ENCODE measurements at places on chromosomes 5 and 9.

DNA sequence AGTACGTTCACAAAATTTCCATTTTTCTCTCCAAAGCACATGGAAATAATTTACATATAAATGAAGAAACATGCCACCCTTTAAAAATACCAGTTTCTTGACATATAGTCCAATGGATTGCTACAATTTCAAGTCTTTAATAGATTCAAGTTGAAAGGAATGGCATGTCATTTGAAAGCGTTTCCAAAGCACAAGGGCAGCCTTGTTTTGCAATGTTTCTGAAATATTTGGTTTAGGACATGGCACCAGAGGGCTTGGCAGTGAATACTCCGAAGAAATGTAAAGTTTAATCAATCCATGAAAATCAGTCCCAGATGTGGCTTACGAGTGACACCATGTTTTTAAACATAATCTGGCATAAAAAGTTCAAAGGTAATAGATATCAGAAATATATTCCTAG lies 333.7 kb downstream of the PDE4D start:
- no peak for DNase-seq

DNA sequence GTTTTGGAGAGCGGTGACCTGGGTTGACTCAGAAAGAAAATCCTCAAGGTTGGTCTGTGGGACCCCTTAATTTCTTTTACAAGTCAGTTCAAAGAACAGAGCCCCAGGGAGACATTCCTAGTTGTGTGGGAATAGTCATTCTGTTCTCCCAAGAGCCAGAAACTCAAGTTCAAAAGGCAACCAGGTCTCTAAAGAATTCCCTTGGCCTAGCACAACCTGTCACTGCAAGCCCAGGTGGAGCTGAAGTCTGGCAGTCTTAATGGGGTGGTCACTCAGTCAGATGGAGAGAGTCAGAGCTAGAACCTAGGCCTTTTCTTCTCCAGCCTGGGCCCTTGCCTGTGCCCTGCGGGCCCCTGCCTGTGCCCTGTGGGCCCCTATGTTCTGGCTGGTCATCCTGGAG lies 37.5 kb upstream of the CDKN2AIPNL start:
- DNase-seq: no peak

GRCh38 chr9:10704720-10705119 lies 91.9 kb upstream of the PTPRD start:
- no peak for DNase-seq

- DNase-seq: peak; percentile 18
Measured at GRCh38 chr9:117772960-117773359, 68.8 kb downstream of the TLR4 start.

DNA sequence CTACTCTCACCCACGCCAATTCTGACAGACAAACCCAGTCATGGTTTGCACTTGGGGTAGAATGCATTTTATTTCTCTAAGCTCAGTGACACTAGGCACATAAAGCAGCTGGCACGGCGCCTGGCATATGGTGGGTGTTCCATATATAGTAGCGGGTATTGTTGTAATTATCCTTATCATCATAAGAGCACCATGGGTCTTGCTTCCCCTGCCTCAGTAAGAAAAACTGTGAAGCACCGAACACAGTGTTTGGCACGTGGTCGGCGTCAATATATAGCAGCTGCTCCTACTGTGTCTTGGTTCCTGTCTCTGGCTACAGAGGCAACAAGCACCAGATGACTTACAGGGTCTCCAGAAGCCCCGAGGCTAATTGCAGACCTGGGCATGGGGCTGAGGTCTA lies 194.1 kb upstream of the PANK3 start:
- DNase-seq: no peak

DNA sequence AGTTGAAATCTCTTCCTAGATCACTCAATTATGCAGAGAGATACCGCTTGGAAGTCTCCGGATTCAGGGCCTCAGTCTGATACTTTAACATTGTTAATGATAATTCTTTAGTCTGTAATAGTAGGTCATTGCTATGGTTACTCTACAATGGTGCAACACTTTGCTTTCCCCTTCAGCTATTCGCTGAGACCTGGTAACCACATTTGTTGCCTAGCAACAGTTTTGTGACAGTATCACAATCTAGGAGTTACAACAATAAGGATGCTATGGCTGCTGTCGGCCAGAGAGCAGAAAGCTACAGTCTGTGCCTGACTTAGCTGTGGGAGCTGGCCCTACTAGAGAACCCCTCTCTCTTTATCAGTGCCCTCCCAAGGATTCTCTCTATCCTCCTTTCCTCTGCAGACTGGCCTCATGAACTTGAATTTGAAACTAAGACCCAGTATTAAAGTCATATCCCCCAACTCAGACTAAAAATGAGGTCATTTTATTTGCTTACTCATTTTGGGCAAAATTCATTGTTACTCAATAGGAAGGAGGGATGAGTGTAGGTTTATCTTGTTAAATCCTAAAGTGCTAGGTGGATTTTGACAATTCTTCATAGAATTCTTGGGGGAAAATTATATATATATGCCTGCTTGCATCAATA lies 39.3 kb downstream of the NR2F1 start:
- no peak for DNase-seq

GRCh38 chr5:54643685-54644106 lies 126.1 kb downstream of the SNX18 start:
- DNase-seq: peak; percentile 55

- no peak for DNase-seq
Measured at GRCh38 chr5:140953234-140953633, 13.0 kb upstream of the PCDHAC2 start.

- no peak for DNase-seq
Measured at GRCh38 chr9:37988041-37988440, 81.0 kb downstream of the SHB start.

DNA sequence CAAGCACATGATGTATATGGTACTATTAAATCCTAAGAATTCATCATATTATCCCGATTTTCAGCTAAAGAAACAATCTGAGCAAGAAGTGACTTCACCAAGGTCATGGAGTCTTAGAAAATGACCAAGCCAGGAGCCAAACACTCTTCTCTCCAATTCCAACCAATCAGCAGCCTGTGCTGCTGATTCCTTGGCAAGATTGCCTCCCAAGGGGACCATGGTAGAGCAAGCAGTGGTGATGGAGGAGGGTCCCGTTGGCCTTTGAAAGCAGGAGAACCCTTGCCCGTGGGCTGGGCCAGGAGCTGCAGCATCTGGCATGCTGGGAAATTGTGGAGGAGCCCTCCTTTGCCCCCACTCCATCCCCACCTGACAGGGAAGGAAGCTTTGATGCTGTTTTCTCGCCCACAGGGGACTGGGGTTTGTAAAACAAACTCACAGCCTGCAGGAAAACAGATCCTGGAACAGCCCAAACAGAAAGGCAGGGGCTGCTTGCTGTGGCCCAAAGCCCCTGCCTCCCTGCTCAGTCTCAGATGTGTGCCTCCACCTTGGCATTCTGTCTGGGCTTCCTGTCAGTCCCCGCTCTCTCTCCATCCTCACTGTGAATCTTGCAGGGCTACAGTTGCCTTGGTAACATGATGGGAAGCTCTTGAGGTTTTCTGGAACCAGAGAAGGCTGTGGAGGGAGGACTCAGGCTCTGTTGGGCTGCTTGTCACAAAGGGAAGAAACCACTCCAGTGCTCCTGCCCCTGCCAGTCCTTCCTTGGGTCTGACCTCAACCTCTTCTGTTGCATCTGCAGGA lies 70.8 kb upstream of the HSPA9 start:
- DNase-seq: no peak

DNA sequence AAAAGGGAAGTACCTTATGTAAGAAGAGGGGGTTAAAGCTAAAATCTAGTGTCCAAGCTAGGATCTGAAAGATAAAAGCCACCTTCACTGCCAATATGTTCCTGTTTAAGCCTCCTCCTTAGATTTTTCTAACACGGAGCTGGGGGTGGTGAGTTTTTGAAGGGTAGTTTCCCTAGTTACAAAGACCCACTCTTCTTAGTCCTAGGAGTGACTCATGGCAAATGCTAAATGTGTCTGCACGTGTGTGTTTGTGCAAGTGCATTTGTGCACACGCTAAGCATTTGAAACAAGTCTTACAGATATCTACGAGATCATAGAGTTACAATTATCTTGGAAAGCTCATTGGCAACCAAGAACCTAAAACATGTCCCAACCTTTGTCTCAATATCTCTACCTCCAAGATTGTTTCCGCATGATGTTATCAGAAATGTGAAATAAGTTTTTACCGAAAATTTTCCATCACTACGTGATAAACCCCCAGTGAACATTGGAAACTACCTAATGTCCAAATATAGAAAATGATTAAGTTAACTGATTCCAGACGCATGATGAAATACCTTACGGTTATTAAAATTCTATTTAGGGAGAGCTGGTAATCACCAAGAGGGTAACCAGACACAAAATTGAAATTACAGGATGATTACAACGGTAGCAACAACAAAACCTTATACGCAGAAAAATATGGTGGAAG lies 78.0 kb upstream of the HRH2 start:
- no peak for DNase-seq

DNA sequence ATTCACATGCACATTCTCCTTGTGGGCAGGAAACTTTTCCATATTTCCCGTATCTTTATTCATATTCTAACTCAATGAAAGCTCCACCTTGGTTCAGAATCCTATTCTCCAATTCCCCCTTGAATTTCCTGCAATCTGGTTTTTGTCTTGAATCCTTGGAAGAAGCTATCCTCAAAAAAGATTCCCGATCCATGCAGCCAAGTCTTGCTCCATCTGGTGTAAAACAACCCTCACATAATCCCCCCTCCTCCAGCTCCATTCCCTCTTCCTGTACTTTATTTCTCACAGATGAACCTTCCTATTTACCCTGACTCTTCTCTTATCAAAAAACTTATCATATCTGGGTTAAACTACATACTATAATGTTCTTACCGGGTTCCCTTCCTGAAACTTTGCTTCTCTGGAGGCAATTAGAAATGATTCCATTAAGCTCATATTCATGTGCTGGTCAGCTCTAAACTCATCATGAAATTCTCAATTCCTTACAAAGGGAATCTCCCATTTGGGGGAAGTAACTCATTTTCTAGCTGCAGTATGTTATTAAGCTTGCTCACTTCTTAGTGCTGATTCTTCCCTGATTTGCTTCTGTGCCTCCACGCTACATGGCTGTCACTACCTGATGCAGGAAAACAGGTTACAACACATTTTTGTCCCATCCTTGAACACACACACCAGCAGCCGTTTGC lies 81.7 kb downstream of the GNAQ start:
- DNase-seq: no peak

DNA sequence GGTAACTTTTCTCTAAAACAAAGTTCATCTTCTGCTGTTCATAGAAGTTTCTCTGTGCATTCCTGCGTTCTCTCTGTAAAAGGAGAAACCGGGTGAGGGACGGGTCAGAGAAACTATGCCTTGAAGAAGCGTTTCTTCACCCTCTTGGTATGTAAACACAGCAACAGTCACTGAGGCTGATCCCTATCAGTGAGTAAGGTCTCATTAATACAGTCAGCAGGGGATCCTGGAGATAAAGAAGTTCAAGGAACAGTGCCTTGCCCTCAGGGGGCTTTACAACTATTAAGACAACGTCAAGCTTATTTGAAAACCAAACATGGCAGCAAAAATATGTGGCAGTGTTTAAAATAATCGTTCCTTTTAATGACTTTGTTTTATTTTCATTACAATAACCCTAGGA lies 202.9 kb upstream of the IL12B start:
- no peak for DNase-seq

DNA sequence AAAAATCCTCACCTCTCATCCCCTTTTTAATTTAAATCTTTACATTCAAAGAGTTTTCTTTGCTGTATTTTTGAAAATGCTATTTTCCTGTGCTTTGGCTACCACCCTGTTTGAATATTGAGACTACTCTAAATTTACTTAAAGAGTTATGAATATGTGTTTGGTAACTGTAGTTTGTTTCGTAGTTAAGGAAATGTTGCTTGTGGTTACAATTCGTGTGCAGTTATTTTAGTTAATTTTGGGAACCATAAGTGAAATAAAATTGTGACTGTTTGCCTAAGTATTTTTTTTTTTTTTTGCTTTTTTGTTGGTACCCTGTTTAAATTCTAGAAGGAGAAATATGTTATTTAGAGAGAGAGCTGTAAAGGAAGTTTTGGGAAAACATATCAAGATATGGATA lies 78.7 kb downstream of the XRCC4 start:
- no peak for DNase-seq

DNA sequence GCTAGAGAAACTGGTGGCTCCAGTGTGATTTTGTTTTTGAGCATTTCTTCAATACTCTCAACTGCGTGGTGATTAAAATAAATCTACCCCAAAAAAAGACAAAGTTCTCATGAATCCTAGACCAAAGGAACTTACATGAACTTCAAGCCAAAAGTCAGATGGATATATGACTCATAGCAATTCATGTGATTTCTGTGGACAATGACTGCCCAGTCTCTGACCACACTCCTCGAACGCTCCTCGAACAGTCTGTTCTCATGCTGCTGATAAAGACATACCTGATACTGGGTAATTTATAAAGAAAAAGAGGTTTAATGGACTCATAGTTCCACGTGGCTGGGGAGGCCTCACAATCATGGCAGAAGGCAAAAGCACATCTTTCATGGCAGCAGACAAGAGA lies 46.4 kb upstream of the CEP78 start:
- no peak for DNase-seq

GRCh38 chr9:3708751-3709150 lies 182.9 kb upstream of the RFX3 start:
- peak; percentile 46 for DNase-seq

DNA sequence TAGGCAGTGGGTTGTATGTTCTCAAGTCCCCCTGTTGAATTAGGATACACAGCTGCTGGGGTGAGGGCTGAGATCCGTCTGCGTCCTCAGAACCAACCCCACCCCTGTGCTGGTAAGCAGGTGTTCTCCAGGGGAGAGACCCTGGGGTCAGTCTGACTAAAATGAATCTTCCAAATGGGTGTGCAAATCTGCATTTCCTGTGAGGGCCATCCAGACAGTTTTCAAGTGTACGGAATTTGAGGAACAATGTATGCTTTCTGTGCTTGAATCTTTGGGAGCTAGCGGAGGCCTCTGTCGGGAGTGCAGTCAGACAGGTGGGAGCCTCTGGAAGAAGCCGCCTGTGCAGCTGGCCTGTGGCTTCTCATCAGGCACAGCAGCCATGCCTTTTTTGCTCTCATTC lies 122.9 kb downstream of the MACROH2A1 start:
- no peak for DNase-seq

GRCh38 chr9:14797435-14797834 lies 74.9 kb upstream of the CER1 start:
- DNase-seq: peak; percentile 10

GRCh38 chr5:31768046-31768445 lies 129.1 kb downstream of the PDZD2 start:
- no peak for DNase-seq

- DNase-seq: no peak
Measured at GRCh38 chr5:174383210-174384167, 338.0 kb downstream of the NSG2 start.

DNA sequence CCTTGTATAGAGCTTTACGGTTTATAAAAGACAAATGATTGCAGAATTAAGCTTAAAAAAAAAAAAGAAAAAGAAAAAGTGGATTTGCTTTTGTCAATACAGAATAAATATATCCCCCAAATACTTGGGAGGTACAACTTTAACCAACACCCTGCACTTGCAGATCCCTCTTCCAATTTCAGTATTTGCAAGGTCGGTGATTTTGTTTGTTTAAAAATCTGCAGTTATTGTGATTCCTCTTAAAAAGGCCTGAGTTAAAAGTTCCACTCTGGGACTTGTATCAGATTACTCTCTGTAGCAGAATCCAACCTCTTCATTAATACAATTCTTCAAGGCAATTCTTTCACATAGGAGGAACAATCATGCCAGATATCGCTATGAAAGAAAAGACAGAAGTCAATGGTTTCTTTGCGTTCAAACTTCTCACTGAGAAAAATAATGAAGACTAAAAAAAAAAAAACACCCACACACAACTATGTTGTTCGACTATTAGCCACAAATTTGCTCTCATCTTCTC lies 400.9 kb downstream of the EBF1 start:
- DNase-seq: no peak

Data from epithelial cell of prostate (primary cell).